ENCODE measurements at places on chromosomes 6 and 20. TPM values are rescaled to one million over a fixed set of nuclear protein-coding genes. Genes with fewer than 3 reads are reported as not detected.

The HFE gene
- total RNA-seq, result 7.3 TPM

The NDUFAF5 gene
- total RNA-seq, result 18.8 TPM

The CLVS2 gene
- total RNA-seq, result 2.1 TPM

The NELFCD gene
- total RNA-seq, result 40.6 TPM

The HLA-DQB1 gene
- total RNA-seq, result 4.0 TPM

The ERVFRD-1 gene
- not detected for total RNA-seq

The PKIB gene
- 5.1 TPM for total RNA-seq

The LY6G6C gene
- total RNA-seq, result not detected

The CALHM4 gene
- not detected for total RNA-seq

The ELOVL2 gene
- total RNA-seq, result 6.2 TPM

The SLCO4A1 gene
- 1.4 TPM for total RNA-seq

The B3GAT2 gene
- total RNA-seq, result 1.5 TPM

The SLC22A16 gene
- 0.63 TPM for total RNA-seq

The OR2J3 gene
- total RNA-seq, result not detected

The PAK1IP1 gene
- total RNA-seq, result 16.8 TPM

The CGA gene
- not detected for total RNA-seq

The REM1 gene
- total RNA-seq, result 4.1 TPM

The ALDH5A1 gene
- total RNA-seq, result 9.3 TPM

The LTB gene
- total RNA-seq, result 2.1 TPM

The HS3ST5 gene
- 3.7 TPM for total RNA-seq

The KIF25 gene
- not detected for total RNA-seq

The EPPIN gene
- total RNA-seq, result not detected

The TSPO2 gene
- total RNA-seq, result not detected

The TAAR8 gene
- total RNA-seq, result not detected

The SENP6 gene
- 347 TPM for total RNA-seq

The TP53INP2 gene
- 5.8 TPM for total RNA-seq

The C2 gene
- 4.0 TPM for total RNA-seq

The AGPAT1 gene
- total RNA-seq, result 13.8 TPM

Measured in urinary bladder (tissue), 4 donors.